AG10803 (cell line): ENCODE measurements at places on chromosomes 11 and 22.

DNA sequence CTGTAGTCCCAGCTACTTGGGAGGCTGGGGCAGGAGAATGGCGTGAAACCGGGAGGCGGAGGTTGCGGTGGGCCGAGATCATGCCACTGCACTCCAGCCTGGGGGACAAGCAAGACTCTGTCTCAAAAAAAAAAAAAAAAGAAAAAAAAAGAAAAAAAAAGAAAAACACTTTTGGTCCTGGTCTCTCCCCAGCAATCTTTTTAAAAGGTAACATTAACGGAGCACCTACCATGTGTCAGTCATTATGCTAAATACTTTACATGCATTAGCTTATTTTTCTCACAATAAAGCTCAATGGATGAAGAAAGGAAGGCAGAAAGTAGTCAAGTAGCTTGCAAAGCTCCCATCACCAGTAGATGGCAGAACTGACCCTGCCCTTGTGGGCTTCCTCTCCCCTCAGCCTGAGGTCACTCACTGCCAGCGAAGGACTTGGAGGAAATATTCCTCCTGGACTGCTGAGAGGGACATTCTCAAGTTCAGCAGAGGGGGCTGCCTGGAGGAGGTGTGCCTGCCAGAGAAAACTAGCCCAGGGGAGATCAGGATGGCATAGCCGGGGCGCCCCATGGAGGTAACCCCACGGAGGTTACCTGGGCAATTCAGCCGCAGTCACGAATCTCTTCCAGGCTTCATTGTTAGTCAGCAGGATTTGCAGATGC is 15.5 kb downstream of the APOL3 start:
- DNase-seq = peak; percentile 78

GRCh38 chr11:12017865-12018453 is 9.5 kb upstream of the DKK3 start:
- DNase-seq = peak; percentile 18

- DNase-seq = peak; percentile 53
Observed at GRCh38 chr22:24236656-24237055, 8.2 kb downstream of the GGT5 start.

DNA sequence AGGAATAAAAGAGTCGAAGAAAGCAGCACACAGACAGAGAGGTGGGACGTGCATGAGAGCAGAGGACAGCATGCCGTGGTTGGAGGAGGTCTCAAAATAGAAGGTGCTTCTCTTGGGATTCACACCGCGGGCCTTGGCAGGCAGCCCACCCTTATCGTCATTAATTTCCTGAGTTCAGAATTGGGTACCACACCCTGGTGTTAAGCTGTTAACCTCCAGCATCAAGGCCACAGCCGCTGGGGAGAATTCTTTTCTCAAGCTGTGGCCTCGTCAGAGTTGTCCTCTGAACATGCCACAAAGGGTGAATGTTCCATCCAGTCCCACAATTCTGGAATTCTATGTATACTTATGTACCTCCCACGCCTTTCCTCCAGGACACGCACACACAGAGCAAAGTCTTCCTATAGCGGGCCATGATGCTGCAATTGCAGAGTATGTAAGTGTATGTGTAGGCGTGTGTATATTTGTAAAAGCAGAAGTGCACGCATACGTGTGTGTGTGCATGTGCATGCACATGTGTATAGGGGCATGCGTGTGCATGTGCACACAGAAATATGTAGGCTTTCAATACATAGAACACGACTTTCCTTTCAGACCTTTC is 39.0 kb downstream of the ADAMTS8 start:
- no peak for DNase-seq

DNA sequence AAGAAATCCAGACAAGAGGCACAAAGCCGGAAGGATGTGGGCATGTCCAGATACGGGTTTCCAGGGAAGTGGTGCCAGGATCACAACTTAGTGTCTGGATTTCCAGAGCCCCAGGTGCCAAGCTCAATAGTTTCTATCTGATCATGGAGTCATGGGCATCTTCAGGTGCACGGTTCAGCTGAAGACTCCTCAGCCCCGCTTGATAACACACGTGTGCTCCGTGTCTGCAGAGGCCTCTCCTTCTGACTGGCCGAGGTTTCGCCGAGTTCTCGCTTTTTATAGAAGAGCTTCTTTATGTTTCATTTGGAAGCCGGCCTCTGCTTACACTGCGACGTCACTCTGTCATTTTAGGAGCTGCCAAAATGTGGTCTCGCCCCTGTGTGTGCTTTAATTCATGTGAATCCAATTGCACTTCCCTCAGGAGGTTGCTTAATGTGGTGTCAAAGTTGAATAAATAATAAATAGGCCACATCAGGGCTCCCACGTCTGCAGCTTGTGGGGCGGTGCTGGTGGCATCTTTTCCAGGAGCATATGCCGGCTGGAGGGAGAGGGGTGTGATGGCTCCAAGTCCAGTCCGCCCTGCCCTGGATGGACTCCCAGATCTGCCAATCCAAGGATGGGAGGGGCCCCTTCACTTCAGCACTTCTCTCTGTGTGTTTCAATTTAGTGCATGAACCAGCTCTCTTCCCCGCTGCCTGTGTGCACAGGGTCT is 1410.8 kb downstream of the TBC1D22A start:
- DNase-seq = no peak

DNA sequence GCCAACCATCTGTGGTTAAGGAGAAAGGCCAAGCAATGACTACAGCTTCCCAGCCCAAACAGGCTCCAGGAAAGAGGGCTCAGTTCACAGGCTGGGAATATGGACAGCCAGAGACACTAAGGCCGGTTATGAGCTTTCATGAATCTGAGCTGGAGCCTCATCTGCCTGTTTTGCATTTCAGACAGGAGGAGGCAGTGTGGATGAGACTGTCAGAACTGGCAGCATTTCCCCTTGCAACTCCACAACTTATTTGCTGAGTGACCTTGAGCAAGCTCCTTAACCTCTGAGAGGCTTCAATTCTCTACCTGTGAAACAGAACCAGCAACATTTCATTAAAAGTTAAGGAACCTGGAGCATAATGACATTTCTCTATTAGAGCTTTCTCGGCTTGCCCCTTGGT is 264.0 kb downstream of the ETS1 start:
- DNase-seq = peak; percentile 43

GRCh38 chr11:101445761-101446160 is 138.0 kb downstream of the TRPC6 start:
- DNase-seq = peak; percentile 62

DNA sequence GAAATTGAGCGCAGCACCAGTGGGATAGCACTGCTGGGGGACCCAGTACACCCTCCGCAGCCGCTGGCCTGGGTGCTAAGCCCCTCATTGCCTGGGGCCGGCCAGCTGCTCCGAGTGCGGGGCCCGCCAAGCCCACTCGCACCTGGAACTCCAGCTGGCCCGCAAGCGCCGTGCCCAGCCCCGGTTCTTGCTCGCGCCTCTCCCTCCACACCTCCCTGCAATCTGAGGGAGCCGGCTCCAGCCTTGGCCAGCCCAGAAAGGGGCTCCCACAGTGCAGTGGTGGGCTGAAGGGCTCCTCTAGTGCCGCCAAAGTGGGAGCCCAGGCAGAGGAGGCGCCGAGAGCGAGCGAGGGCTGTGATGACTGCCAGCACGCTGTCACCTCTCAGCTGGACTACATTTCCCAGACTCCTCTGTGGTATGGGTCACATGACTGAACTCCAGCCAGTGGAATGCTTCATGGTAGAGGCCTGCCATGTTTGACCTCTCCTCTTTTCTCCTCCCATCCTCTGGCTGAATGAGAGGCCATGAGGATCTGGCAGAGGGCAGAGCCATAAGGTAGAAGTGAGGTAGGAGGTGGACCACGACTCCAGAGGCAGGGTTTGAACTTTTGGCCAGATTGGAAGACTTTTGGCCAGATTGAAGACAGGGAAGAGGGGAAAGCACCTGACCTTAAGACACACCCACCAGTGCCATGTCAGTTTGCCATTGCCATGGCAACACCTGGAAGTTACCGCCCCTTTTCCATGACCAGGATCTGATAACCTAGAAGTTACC is 6.2 kb downstream of the MRGPRD start:
- DNase-seq = no peak

DNA sequence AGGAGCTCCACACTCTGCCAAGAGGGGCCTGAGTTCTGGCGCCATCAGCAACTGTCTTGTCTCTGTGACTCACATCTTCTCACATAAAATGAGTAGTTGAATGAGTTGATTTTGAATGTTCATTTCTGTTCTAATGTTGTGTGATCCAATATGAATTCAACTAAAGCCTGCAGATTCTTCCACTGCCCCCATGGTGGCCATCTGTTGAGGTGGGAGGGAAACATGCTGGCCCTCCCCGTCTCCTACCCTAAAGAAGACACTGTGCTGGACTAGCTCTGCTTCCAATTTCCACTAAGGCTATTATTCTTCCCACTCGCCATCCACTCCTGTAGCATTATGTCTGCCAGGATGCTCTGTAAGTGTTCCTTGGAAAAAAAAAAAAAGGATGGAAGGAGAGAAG is 555.6 kb upstream of the LARGE1 start:
- DNase-seq = no peak

GRCh38 chr22:21998595-21999247 is 16.1 kb upstream of the TOP3B start:
- no peak for DNase-seq

DNA sequence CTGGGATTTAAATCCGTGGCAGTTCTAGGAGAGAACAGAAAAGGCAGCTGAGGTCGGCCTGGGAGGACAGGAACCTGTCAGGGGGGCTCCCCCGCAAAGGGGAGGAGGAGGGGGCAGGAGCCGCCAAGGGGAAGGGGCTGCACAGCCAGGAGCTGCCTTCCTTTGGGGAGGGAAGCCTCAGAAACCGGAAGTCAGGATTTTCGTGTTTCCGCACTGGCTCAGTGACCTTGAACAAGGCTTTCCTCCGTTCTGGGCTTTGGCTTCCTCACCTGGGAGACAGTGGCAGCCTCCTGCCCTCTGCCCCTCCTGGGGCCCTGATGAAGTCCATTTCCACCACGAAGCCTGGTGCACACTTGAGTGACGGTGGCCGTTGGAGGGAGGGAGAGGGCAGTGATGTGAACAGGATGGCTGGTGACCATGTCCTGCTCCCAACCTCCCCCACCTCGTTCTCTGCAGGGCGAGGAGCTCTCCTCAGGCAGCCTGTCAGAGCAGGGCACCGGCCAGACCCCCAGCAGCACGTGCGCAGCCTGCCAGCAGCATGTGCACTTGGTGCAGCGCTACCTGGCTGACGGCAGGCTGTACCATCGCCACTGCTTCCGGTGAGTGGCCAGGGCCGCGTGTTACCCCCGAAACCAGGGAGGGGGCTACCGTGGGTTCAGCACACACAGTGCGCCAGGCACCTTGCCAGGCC is 12.6 kb downstream of the MICALL1 start:
- no peak for DNase-seq

GRCh38 chr11:130483124-130483523 is 34.7 kb downstream of the ADAMTS15 start:
- DNase-seq = no peak

DNA sequence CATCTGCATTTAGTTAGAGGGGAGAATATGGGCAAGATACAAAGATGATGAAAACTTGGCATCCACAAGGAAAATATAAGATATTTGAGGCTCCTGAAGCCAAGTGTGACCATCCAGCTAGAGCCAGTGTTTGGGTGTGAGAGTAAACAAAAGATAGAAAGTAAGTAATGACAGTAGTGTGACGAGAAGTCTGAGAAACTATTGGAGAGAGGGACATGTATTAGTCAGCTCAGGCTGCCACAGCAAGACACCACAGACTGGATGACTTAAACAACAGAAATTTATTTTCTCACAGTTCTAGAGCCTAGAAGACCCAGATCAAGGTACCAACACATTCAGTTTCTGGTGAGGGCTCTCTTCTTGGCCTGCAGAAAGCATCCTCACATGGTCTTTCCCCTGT is 6.4 kb upstream of the CCKBR start:
- DNase-seq = no peak

GRCh38 chr11:12157241-12157661 is 46.9 kb downstream of the MICAL2 start:
- DNase-seq = peak; percentile 92

- DNase-seq = peak; percentile 55
Observed at GRCh38 chr11:102666331-102666957, 39.1 kb downstream of the MMP27 start.

DNA sequence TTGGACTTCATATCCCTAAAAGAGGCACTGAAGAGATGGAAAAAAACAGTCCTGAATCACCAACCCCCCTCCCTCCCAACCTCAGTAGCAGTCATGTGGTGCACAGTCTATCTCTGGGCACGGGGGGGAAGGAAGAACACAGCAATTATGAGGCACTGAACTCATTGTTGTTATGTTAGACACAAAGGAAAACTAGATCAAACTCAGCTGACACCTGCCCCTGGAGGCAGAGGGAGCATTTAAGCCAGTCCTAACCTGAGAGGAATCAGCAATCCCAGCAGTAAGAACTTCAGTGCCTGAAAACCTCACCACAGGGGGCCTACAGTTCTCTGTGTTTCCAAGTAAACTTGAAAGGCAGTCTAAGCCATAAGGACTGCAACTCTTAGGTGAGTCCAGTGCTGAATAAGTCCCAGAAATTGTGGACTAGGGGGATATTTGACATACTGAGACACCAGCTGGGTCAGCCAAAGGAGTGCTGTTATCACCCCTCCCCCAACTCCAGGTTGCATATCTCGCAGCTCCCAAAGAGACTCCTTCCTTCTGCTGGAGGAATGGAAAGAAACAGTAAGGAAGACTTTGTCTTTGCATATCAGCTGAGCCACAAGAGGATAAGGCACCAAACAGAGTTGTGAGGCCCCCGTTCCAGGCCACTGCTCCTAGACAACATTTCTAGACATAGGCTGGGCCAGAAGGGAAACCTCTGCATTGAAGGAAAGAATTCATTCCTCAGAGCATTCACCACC is 72.5 kb downstream of the GLYATL1 start:
- no peak for DNase-seq

- no peak for DNase-seq
Observed at GRCh38 chr11:111310723-111311122, 12.4 kb downstream of the POU2AF3 start.

DNA sequence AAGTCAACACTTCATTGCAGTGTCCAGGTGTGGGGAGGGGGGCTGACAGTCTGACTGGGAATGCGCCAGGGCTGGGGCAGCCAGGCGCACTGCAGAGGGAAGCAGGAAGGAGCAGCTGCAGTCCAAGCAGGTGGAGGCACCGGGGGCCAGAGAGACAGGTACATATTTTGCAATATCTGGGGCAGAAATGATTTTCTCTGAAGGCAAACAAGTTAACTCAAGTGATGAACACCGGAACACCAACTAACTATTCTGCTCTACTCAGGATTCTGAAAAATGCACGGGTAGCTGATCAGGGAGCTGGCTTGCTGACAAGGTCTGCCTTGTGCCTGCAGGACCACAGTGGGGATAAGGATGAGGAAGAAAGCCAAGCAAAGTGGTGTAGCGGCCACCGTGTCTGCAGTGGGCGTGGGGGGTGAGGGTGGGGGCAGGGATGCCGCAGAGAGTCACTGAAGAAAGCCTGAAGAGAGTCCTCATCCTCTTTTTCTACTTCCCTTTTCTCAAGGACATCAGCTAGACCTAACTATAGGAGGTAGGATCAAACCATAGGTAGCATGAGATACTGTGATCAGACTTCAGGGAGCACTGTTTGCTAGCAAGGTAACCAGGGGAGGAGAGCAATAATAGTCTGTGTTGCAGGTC is 83.4 kb downstream of the SCN3B start:
- no peak for DNase-seq
